DMS 273 treated with DMSO at 0.1 percent for 48 hours (cell line): ENCODE measurements at places on chromosomes 4 and X.

- DNase-seq: no peak
Observed at GRCh38 chr4:17915439-17915838, 104.7 kb downstream of the NCAPG start.

GRCh38 chr4:120520761-120521160 is 401.8 kb downstream of the PRDM5 start:
- no peak for DNase-seq

DNA sequence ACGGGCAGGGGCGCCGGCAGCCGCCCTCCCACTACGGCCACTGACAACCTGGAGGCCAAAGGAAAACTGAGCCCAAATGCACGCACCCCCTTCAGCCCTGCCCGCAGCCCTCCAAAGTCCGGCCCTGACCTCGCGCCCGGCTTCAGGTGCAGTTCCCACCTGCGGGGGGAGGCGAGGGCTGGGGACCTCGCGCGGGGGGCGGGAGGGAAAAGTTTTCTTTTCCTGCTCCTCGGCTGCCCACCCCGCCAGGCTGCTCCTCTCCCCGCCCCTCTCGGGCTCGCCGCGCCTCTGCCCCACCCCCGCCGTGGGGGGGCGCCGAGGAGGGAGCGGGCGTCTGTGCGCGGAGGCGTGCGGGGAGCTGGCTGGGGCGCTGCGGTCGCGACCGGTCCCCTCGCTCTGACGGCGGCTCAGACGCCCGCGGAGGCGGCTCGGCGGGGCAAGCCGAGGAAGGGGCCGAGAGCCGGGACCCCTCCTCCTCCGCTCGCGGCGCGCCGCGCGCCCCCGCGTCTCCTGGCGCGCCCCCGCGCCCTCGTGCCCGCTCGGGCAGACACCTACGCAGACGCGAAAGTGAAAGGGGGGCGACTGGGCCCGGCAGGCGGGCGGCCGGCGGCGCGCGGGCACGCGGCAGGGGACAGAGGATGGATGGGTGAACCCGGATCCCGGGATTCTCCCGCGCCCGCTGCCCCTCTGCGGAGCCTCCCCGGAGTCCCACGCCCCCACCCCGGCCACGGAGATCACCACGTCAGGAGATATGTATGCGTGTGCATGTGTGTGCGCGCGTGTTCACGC is 3.1 kb upstream of the NR3C2 start:
- DNase-seq: no peak

- no peak for DNase-seq
Observed at GRCh38 chr4:17528551-17529165, 13.7 kb downstream of the CLRN2 start.

DNA sequence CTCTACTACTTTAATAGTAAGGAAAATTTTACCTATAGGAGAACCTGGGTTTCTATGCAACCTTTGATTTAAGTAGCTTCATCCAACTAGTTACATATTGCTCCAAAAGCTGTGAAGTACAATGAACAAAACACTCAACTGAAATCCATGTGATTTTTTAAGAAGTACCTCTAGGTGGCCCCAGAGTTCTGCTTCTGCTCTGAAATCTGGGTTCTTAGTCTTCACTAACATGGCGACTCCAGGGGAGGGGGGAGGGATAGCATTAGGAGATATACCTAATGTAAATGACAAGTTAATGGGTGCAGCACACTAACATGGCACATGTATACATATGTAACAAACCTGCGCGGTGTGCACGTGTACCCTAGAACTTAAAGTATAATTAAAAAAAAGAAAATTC is 73.4 kb upstream of the MAGEB2 start:
- peak; percentile 8 for DNase-seq

DNA sequence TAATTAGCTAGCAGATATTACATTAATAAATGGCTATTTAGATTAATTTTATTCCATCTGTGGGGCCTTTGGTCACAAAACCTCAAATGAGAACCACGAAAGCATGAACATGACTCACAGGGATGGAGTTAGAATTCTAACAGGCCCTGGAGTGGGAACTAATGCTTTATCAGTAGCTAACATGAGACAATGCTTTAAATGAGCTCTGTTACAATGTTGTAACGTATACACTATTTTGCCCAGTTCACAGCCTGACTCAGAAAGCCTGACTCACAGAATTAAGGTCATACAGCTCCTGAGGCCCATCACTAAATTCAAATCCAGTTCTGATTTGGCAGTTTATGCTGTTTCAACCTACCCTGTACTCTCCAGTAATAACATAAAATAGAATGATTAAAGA is 23.2 kb downstream of the VEGFC start:
- DNase-seq: no peak

DNA sequence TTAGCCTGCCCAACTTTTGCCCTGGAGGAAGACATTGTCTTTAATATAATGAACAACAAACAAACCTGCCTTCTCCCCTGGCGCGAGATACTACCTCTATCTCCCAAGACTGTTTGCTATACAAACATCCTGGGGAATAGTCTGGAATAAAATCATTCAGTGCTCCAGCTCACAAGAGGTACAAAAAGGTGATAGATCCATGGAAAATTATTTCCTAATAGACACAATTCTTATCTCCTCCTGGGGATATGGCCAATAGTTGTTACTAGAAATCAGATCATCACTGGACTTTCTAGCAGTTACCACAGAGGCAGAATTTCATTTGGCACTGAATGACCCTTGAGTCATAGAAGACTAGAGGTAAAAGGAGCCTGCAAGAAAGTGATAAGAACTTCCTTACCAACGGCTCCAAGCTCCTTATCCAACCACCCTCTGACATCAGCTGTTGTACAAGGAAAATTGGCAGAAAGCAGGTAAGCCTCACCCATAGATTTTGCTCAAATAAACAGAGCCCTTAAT is 38.1 kb downstream of the MID1 start:
- DNase-seq: no peak

DNA sequence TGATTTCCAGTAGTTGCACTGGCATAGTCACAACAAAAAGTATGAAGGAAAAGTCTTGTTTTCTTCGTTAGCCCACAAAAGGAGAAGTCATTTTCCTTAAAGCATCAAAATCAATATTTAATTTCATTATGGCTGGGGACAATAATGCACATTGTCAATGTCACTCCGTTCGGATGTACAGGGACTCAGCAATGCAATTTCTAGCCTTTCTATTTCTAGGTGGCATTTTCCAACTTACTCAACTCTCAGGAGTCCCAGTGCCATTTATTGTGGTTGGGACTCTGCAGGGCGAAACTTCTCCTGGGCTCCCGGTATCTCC is 99.6 kb downstream of the CEP135 start:
- no peak for DNase-seq

DNA sequence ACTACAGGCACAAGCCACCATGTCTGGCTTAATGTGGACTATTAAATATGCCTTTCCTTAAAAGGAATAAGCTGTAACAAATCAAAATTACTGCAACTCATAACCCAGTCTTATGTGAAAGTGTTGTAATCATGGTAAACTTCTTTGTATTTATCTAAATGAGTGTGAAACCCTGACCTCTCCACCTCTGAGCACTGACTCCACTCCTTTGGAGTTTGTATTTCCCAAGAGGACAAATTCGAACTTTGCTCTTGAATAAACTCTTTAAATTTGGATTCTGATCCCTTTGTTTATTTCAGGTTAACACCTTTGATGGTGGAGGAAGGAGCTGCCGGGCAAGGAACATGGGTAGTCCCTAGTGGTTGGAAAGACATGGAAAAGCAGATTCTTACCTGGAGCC is 48.3 kb upstream of the FAM9A start:
- DNase-seq: no peak

DNA sequence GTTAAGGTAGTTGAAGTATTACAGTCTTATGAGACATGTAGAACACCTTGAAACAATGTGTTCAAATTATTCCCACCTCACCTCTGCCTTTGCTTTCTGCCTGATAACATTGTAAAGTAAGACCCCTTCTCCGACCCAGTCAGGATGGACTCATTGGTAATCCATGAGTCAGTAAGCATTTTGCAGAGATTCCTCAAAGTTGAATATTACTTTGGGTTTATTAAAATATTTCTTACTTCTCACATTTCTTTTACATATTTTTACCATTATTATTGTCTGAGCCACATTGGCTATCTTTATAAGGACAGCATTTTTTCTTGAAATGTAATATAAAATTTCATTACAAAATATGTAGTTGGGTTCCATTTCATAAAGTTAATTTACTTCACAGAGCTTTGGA is 201.6 kb downstream of the BMPR1B start:
- no peak for DNase-seq

- DNase-seq: no peak
Observed at GRCh38 chr4:81205302-81205701, 9.7 kb downstream of the PRKG2 start.

GRCh38 chr4:11625211-11625610 is 196.5 kb upstream of the HS3ST1 start:
- no peak for DNase-seq

DNA sequence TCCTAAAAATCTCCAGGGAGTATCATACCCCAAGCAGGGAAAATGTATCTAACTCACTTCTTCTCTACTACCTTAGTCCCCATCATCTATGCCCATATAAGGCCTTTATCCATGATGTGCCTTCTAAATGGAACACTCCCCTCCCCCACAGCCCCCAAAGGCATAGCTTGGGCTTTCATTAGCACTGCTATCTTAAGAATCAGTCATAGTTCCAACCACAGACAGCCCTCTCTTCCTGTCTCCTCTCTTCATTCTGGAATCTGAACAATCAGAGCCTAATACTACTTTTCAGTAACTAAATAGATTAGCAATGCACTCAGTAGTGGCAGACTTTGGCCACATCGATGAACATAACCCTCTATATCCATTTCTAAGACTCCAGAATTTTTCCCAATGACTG is 313.2 kb upstream of the DKK2 start:
- no peak for DNase-seq

DNA sequence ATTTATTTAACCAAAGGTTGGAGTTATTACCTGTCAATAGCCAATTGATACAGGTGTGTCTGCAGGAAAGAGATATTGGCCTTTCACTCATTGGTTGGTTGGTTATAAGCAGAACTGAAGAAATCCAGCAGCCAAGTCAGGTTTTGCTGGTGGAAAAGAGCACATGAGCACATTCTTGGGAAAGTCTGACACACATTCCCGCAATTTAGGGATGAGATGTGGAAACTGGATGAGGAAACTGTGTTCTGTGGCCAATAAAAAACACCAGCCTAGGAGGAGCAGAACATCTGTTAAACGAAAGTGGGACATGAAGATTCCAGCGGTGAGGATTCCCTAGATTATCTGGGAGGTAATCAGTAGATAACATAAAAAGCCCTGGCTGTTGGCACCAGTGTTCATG is 567.4 kb upstream of the CPEB2 start:
- DNase-seq: no peak

- no peak for DNase-seq
Observed at GRCh38 chr4:69833251-69833650, 26.7 kb downstream of the SULT1E1 start.

- no peak for DNase-seq
Observed at GRCh38 chr4:186719925-186720694, 3.5 kb downstream of the FAT1 start.
